Occipital lobe (tissue), 3 donors: ENCODE measurements at places on chromosomes 4 and X.

DNA sequence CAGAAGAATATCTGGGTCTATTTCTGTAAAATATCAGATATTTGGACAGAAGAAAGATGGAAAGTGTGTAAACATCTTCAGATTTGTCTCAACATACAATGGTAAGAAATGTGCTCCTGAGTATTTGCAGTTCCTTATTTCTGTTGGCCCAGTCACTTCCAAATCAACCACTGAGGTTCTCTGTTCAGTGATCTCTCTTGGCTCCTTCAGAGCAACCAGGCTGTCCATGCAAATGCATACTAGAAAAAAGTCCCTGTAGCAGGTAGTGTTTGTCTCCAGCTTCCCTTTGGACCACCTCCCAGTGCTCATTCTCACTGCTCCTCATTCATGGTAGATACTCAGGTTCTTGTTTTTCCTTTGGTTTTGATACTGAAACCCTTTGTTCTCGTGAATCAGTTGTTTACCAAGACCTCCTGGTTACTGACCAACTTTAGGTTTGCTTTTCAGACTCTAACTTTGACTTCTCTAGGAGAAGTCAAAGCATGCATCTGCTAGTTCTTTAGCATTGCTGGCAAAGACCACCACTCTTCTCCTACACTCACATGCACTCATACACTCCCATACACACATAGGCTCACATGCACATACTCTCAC is 28.8 kb downstream of the ASIC5 start:
- no peak for DNase-seq

- no peak for DNase-seq
These were observed 487.4 kb downstream of the INPP4B start for GRCh38 chr4:142358656-142359055.

- DNase-seq: no peak
These were observed 299.6 kb upstream of the ARSJ start for GRCh38 chr4:114279066-114279465.

DNA sequence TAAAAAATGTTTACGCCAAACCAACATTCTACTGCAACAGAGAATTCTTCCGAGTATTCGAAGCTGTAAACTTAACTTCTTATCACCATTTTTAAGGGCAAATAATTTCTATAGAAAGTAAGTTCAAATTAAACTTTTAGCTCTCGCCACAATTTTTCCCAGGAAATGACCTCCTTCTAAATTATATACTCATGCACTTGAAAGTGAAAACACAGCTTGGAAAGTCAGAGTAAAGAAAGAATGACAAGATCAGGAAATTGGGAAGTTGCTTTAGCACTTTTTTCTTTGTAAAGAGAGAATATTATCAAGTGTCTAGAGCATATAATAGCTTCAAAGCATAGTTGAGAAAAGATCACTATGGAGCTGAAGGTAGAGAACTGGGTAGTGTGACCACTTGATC is 1.2 kb downstream of the CYBB start:
- no peak for DNase-seq

GRCh38 chr4:53060278-53060677 is 198.2 kb downstream of the RASL11B start:
- DNase-seq: no peak

DNA sequence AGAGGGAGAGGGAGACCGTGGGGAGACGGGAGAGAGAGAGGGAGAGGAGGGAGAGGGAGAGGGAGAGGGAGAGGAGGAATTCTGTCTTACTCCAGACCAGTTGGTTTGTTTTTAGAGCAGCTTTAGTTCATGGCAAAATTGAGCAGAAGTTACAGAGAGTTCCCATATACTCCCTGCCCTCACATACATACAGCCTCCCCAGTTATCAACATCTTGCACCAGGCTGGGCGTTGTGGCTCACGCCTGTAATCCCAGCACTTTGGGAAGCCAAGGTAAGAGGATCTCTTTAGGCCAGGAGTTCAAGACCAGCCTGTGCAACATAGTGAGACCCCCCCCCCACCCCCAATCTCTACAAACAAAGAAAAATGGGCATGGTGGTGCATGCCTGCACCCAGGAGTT is 79.8 kb upstream of the OGT start:
- no peak for DNase-seq

DNA sequence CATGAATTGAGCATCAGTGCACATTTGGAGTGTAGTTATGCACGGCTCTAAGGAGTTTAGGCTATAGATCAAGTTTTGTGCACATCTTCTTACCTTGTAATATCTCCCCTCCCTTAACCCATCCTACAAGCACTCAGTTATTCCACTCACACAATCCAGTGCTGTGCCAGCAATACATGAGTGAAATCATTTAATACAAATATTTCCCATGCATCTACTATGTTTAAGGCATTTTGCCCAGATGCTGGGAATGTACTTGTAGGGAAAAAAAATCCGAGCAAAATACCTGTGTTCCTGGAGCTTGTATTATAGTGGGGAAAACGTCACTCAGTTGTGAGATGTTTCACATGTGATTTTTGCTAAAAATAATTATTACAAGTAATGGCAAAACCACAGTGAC is 191.6 kb upstream of the LDB2 start:
- no peak for DNase-seq

DNA sequence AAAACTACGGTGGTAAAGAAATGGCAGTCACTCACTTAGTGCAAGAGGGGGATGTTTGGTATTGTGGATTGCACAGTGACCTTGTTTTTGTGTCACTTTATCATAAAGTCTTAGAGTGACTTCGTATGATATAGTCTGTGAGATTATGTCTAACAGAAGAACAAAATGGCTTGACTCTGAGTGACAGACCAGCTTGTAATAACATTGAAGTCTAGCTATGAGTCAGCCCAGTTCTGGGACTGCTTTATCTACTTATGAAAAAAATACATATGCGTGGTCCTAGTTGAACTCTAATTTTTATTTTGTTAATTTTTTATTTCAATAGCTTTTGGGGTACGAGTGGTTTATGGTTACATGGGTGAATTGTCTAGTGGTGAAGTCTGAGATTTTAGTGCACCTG is 20.0 kb downstream of the DCLK2 start:
- no peak for DNase-seq

DNA sequence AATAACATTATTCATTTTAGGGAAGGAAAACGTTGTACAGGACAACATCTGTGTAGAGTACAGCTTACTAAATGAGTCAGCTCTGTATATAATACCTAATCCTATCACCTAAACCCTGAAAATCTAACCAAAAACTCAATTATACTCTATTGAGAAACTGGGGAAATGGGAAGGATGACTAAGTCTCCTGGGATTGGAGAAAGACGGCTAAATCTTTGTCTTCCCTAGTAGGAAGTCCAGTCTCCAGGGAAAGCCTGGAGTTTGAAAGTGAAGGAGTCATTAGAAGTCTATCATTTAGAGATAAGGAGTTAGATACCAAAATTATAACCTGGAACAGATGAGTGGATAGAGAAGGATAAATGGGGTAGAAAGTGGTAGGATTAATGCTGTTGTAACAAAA is 286.5 kb downstream of the STK32B start:
- DNase-seq: no peak

DNA sequence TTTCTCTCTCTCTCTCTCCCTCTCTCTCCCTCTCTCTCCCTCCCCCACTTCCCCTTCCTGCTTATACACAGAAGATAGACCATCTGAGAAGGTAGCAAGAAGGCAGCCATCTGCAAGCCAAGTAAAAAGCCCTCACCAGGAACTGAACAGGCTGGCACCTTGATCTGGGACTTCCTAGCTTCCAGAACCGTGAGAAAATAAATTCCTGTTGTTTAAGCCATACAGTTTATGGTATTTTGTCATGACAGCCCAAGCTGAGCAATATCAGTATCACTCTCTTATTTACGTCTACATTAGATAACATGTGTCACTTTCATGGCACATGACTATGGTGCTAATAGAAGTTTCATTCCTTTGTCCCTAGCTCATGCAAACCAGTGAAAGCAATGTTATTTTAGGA is 581.1 kb downstream of the INPP4B start:
- DNase-seq: no peak

DNA sequence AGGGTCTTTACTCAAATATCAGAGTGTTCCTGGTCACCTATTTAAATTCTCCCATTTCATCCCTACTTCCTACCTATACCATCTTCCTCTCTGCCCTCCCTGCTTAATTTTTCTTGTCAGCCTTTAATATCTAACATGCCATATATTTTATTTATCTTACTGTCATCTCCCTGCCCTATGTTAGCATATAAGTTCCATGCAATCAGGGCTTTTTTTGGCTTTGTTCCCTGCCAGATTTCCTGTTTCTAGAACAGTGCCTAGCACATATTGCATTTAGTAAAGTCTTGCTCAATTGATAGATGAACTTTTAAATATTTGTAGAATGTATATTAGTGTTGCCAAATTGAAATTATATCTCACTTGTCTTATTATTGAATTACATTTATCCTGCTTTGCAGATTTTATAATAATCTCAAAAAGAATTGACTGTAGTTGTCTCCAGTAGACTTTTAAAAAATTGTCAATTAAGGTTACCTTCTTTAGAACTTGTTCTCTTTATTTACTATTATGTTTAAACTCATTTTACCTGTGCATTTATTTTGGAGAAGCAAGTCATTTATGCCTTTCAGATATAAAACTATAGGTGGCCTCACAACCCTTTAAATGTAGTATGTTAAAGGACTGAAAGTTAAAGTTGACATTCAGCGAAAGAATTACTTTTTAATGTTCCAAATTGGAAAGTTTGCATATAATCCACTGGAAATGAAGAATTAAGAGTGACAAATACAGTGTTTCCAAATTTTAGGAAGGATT is 108.2 kb upstream of the BMPR1B start:
- DNase-seq: no peak

DNA sequence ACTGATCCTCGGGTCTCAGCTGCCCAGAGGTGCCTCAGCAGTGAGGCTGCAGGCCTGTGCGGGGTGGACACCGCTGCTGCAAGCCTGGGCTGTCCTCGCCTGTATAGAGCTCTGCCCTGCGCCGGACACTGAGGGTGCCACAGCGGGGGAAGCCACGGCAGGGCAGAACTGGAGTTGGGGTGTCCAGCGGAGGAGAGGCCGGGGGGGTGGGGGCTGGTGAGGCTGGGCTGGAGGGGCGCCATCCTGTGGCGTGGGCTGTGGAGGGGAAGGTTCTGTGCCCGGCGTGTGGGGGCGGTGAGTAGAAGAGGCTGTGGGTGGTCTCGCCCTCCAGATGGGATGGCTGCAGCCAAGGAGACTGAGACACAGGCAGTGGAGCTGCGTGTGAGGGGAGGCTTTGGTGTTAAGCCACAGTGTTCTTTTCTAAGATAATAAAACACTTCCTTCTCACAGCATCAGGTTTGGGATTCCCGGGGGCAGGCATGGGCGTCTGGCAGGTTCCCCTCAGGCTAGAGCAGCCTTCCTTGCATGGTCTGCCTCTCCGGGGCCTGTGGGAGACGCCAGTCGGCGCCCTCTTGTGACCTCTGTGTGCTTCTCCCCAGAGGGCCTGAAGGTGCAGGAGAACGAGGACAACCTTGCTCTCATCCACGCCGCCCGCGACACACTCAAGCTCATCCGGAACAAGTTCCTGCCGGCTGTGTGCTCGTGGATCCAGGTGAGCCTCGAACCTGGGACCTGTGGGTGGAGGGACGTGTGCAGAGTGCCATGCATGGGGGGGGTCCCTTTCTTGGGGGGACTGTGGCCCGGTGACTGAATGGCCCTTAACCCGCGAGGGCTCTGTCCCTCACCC is 7.4 kb downstream of the UVSSA start:
- no peak for DNase-seq

GRCh38 chrX:13697455-13697854 is 8.5 kb downstream of the RAB9A start:
- DNase-seq: no peak

DNA sequence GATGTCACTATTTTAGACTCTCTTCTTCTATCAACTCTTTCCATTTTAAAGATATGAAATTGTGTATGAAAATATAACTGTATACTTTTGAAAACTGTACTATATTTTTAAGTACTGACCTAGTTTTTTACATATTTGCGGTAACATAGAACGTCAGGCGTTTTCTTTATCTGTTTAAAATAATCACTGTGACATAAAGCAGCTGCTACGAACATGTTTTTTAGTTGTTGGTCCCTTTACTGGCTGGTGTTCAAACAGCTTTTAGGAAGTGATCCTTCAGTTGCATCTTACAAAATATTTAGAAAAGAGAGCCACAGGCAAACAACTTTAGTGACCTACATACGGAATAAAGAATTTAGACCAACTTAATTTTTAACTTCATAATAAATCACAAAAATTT is 73.1 kb downstream of the METTL14 start:
- DNase-seq: no peak

DNA sequence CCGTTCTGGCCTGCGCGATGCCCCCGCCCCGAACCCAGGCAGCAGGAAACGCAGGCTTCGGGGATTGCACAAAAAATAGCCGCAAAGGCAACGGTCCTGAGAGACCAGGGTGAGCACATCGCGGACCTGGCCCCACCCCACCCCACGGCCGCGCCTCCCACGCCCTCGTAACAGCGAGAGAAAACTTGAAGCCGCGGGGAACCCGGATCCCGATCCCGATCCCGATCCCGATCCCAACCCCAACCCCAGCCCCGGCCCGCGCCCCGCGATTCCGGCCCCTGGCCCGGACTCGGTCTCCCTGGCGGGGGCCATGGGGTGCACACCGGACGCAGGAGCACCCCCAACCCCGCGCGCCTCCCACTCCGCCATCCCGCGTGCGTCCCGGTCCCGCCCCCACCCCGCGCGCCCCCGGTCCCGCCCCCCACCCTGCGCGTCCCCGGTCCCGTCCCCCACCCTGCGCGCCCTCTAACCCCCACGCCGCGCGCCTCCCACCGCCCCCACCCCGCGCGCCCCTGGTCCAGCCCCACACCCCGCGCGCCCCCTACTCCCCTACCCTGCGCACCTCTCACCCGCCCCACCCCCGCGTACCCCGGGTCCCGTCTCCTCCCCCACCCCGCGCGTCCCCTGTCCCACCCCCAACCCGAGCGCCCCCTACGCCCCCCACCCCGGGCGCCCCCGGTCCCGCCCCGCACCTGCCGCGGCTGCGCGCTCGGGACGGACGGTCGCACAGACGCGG is 29.0 kb downstream of the NOP14 start:
- DNase-seq: no peak

DNA sequence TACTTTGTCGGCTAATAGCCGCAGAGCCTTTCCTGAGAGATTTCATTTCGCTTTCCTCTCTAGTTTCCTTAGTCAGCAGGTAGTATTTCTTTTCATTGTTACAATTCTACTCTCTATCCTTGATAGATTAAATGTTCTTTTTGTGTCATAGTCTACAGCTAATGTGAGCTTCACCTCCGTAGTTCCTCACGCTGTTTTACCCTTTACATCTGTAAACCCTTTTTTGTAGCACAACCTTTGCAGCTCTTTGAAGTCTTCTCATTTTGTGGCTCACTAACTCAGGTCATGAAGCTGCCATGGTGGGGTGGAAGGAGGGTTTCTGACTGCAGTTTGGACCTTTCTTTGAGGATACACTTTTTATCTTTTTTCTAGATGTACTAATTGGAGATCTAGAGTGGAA is 1008.8 kb upstream of the PABPC4L start:
- DNase-seq: no peak

- no peak for DNase-seq
These were observed 160.4 kb downstream of the CPEB2 start for GRCh38 chr4:15162465-15163283.

GRCh38 chr4:158219623-158220022 is 9.3 kb downstream of the TMEM144 start:
- no peak for DNase-seq

GRCh38 chr4:5816101-5816500 is 76.8 kb downstream of the CRMP1 start:
- no peak for DNase-seq
